ENCODE measurements at places on chromosomes 5 and 9.

GRCh38 chr9:113842086-113842485 lies 34.0 kb upstream of the ZNF618 start:
- DNase-seq: no peak

GRCh38 chr5:15748266-15748665 lies 248.3 kb downstream of the FBXL7 start:
- DNase-seq: no peak

DNA sequence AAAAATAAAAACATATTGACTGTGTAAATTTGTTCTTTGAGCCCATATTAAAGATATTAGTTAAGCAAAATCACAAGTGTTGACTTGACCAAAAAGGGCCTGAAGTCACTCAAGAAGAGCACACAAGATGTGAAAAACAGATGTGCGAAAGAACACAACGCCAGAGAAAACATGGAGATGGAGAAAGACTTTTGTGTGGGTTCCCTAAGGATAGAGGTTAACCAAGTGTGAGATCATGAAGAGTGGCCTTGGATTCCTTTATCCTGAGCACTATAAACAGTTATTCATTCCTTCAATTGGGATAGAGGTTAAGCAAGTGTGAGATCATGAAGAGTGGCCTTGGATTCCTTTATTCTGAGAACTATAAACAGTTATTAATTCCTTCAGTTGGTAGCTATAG lies 361.8 kb downstream of the CDH18 start:
- no peak for DNase-seq

DNA sequence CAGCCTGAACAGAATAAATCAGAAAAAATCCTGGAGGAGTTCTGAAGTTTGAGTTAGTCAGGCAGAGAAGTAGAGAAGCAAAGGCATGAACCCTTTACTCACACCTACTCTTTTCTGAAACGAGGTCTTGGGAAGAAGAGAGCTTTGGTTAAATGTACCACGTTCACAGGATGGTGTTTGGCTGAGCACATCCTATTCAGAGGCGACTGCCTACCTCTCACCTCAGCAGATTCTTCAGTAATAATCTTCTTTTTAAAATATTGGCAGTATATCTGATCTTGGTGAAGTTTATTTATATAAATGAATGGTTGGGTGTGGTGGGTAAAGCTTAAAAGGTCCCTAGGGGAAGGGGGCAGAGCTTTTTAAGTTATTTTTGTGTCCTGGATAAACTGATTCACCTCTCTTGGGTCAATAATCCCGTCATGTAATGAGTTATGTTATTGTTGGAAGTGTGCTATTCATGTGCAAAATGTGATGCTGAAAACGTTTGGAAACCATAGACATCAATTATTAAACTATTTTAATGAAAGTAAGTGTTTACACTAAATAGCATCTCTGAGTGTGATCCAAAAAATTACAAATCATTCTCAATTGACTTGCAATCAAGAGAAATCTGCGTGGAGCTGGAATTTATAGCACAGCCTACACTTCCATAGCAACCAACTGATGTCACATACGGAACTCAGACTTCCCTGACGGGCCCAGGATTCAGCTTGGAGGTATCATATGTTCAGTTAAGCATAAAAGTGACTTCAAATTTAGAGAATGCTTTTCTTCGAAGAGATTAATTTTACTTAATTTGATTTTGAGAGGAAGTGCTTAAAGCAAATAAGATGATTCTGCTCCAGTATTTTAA lies 94.3 kb upstream of the EQTN start:
- DNase-seq: no peak

GRCh38 chr9:121700832-121701419 lies 49.5 kb downstream of the DAB2IP start:
- DNase-seq: no peak

DNA sequence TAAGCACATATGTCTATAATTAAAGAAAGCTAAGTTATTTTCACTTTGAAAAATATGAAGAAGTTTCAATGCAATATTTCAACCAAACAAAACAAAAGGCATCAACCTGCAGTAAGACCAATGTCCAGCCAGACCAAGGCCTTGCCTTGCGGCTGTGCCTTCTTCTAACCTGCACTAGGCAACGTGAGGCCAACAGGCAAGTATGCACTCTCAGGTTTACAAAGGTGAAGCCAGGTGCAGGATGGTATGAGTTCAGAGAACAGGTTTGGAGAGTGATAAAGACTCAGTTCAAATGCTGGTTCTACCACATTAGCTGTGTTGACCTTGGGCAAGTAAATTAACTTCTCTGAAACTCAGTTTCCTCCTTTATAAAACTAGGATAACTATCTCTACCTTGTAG lies 79.3 kb downstream of the KLHL3 start:
- no peak for DNase-seq

DNA sequence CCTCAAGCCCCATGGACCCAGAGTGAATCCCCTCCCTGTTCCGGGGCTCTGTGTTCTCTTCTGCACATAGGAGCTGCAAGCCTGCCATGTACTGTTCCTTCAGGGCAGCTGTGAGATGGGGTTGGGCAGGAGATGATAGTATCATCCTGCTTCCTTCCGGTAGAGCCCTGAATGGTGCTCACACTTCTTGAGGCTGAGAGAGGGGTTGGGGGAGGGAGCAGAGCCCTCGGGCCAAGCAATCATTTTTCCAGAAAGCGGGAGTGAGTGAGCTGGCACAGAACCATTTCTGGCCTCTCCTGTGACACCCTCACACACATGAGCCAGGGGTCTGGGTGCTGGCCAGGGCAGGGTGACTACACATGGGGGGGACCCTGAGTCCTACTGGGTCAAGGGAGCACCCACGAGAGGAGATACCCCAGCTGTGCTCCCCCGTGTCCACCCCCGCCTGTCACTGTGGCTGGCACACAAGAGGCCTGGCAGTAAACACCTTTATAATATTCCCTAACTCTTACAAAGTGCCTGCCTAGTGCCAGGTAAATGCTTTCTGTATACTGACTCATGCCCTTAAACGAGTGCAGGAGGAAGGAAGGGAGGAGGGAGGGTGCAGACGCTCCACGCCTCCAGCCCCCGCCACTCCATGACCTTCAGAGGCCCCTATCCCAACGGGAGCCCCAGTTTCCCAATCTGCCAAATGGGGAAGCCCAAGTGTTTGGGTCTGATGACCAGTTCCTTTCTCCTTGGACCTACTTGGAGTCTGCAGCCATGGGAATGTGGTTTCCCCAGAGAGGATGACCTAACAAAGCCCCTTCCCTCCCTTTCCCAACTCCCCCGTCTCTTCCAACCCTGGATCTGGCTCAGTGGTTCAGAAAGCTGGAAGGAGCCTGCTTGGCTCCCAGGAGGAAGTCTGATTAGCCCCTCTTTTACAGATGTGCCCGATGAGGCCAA lies 15.5 kb downstream of the AKNA start:
- peak; percentile 61 for DNase-seq

- DNase-seq: no peak
Measured at GRCh38 chr9:121601194-121601593, 50.2 kb upstream of the DAB2IP start.

- no peak for DNase-seq
Measured at GRCh38 chr9:36738318-36738976, 165.8 kb downstream of the MELK start.

GRCh38 chr5:80403782-80404181 lies 4.1 kb upstream of the ZFYVE16 start:
- no peak for DNase-seq

DNA sequence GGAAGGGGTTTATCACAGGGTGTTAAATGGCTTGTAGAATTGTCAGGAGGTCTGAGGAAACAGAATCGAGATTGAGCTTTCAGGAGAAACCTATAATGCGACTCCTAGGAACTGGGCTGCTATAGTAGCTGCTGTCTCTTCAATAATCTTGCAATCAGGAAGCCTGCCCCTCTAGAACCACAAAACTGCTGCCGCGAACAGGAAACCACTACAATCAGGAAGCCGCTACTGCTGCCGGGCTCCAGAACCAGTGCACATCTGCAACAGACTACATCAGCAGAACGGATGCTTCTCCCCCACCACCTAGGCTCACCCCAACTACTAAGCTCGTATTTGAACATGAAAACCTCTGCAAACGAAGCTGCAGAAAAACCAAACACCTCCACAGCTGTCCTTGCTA lies 31.6 kb downstream of the TNFSF8 start:
- no peak for DNase-seq

- no peak for DNase-seq
Measured at GRCh38 chr5:83378624-83379289, 92.8 kb upstream of the VCAN start.

GRCh38 chr9:18002718-18003438 lies 424.0 kb downstream of the SH3GL2 start:
- no peak for DNase-seq

- DNase-seq: no peak
Measured at GRCh38 chr9:79812507-79813257, 240.9 kb downstream of the TLE4 start.

DNA sequence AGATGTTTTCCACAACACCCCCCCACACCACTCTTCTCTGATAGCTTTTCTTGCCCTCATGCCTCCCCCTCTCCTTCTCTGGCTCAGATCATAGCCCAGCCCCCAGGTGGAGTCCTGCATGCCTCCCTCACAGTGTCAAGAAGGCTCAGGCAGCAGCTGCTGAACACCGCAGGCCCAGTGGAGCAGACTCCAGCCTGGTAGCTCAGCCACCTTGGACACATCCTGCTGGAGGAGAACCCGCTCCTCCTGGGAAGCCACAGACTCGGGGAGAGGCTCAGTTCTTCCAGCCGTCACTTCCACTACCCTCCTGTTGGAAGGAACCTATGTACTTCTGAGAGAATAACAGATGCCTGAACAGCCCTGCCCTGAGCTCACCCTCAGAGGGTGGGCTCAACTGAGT lies 143.4 kb downstream of the SPOCK1 start:
- no peak for DNase-seq

- no peak for DNase-seq
Measured at GRCh38 chr5:66252849-66253248, 108.7 kb downstream of the SREK1 start.

DNA sequence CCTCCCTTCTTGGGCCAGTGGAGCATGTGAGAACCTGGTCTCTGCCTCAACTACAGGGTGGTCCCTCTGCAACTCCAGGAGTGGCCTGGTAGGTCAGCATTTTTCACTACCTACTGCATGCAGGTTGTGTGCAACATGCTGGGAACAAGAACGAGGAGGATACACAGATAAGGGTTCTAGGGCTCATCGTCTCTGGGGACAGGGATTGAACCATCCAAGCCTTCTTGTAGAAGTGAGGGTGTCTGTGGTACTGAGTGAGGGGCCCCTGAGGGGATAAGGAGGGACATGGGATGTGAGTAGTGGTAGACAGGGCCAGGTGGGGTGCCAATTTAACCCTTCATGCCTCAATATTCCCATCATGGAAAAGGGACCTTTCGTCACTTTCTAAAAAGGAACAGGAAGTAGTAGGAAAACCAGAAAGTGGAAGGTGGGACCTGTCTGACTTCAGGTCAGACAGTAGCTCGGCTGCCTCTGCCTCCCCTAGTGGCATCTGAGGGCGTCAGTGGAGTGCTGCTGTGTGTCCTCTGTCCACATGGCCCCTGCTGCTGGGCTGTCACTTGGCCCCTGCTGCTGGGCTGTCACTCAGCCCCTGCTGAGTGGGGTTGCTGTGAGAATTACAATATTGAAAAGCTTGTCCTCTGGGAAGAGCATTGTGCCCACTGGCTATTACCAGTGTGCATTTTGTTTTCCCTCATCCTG lies 48.6 kb upstream of the RNU6ATAC start:
- no peak for DNase-seq

GRCh38 chr5:39427229-39427628 lies 2.4 kb upstream of the DAB2 start:
- no peak for DNase-seq

DNA sequence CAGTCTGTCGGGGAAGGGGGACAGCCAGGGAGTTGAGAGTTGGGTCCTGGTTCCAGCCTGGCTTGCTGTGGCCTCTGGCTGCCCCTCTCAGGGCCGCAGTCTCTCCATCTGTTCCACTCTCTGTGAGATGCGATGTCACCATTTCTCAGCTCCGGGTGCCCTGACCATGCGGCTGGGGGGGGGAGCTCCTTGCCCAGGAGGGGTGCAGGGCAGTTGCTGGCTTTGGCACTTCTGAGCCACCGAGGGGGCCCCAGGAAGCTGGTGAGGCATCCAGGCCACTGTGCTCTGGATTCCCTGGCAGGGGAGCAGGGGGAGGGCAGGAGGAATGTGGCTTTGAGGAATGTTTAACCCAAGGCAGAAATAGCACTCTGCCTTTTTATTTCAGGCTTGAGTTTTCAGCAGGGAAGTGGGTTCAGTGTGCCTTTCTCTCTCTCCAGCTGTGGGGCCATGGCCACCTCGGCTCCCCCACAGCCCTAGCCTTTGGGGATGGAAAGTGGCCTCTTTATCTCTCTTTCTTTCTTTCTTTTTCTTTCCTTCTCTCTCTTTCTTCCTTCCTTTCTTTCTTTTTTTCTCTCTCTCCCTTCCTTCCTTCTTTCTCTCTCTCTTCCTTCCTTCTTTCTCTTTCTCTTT lies 11.0 kb downstream of the NCS1 start:
- DNase-seq: peak; percentile 68

- no peak for DNase-seq
Measured at GRCh38 chr5:112106878-112107277, 312.2 kb downstream of the EPB41L4A start.

DNA sequence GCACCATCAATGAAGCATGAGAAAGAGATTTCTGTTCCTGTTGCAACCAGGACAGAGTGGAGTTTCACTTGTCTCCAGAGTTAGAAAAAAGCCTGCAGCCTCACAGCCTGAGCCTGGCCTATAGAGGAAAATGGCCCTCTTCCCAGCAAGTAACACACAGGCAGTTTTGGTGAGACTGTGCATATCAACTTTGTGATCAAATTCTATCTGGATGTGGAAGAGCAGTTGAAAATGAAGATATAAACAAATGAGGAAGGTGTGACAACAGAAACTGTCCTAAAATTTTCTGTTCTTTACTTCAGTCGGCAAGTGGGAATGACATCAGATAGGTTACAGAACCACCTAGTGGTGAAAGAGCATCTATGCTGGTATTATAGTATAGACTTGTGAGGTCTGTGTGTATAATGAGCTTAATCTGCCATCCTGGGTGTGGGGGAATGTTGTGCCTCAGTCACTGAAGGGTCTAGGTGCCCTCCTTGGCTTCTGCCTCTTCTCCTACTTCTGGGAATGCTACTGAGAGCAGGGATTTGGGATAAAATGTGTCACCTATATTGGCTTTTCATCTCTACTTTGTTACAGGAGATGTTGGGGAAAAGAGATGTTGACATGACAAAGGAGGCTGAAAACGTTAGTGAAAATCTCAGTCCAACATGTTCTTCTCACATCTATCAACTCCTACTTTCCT lies 28.2 kb downstream of the YIPF5 start:
- peak; percentile 53 for DNase-seq

GRCh38 chr5:57887851-57888621 lies 405.4 kb upstream of the ACTBL2 start:
- no peak for DNase-seq

- DNase-seq: no peak
Measured at GRCh38 chr5:132010645-132010988, 841 bp downstream of the ACSL6 start.

DNA sequence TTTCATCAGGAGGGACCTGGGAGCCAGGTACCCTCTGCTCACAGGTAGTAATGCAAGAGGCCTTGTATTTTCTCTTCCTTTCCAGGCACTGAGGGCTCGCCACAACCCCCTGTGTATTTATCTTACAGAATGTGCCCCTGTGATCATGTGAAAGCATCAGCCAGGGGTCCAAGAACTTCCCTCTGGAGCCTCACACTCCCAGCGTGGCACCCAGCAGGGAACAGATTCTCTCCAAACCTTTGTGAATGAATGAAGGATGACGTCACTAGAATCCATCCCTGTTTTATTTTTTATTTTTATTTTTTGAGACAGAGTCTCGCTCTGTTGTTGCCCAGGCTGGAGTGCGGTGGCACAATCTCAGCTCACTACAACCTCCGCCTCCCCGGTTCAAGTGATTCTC lies 107.3 kb upstream of the IER5L start:
- no peak for DNase-seq
